ENCODE measurements at places on chromosomes 1 and 21.

DNA sequence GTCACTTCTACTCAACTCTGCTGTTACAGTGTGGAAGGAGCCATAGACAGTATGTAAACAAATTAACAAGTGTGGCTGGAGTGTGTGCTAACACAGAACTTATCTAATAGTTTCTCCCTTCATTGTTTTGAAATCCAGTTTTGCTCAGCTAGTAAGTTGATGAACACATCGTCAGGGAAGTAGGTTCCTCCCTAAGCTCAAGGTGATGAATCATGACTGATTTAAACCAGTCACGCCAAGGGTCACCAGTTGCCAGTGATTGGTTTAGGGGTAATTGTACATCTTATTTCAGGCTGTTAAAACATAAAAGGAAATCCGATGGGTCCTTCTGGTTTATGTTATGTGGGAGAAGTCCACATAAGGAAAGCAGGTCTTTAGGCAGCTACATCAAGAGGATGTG is 97.0 kb upstream of the CHODL start:
- DNase-seq = no peak

DNA sequence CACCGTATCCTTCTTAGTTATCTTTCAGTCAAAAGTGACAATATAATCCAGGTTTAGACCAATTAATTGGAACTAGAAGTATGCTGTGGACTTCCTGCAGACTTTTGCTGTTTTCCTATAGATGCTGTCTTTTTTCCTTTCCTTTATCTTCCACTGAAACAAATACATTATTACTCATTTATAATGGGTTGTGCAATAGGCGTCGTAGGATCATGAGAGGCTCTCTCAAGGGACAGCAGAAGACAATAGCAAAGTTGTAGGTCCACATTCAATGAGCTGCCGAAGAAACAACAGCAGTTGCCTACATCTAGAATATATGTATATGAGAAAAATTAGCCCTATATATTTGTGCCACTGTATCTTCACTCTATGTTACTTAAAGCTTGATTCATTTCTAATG is 371.6 kb downstream of the AMY1C start:
- no peak for DNase-seq

DNA sequence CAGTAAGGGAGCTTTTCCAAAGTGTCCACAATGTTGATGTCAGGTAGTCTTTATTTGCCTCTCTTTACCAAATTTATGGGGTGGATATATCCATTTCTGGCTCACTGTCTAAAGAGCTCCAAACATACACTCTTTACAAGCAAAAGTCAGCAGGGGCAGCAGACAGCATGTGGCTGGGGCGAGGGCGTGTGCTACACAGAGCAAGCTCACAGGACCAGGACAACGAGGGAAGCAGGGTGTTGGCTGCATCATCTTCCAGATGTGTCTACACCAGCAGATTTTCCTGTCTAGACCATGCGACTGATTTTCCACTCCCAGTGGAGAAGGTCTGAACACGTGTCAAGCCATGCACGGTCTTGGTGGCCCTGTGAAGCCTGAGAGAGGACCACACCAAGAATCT is 123.8 kb downstream of the TRABD2B start:
- no peak for DNase-seq

- no peak for DNase-seq
Observed at GRCh38 chr1:34851431-34852105, 8.0 kb downstream of the SMIM12 start.

DNA sequence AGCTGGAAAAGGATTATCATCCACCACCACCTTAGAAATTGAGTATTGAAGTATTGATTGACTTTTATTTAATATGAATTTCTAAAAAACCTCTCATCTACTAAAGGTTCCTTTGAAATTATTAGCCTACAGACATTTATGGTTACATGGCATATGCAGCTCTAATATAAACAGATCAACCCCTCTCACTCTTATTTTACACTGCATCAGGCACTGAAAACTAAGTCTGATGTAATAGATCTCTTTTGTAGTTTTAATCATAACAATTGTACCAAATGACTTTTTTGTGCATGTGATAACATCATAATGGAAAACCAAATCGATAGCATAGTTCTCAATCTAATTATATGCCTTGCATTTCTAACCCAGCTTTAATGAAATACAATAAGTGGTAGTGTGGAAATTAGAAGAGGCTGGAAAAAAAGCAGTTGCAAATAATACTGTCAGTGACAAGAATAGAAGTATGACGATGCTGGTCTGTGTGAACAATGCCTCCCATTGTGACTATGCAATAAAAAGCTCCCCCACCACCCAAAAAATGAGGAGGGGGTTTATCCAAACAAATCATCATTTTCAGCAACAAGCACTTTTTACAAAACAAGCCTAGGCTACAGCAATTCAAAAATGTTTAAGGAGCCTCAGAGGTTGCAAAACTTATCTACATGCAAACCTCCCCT is 426.5 kb upstream of the NFIA start:
- no peak for DNase-seq

DNA sequence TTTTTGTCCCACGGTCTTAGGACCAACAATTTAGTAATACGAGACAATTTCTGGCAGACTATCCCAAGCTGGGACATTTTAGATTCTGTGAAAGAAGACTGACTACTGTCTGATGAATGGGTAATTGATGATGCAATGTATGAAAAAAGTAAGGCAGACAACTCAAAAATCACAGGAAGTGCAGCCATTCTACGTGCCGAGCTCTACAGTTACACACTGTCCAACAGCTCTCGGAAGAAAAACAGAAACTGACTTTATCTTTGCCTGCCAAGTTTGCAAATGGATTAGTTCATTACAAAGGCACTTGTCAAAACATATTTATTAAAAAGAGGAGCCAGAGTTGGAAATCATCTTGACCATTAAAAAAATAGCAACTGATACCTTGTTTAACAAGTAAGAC is 31.3 kb downstream of the ZBTB8B start:
- no peak for DNase-seq

GRCh38 chr1:167412920-167413319 is 105.4 kb downstream of the CD247 start:
- no peak for DNase-seq

DNA sequence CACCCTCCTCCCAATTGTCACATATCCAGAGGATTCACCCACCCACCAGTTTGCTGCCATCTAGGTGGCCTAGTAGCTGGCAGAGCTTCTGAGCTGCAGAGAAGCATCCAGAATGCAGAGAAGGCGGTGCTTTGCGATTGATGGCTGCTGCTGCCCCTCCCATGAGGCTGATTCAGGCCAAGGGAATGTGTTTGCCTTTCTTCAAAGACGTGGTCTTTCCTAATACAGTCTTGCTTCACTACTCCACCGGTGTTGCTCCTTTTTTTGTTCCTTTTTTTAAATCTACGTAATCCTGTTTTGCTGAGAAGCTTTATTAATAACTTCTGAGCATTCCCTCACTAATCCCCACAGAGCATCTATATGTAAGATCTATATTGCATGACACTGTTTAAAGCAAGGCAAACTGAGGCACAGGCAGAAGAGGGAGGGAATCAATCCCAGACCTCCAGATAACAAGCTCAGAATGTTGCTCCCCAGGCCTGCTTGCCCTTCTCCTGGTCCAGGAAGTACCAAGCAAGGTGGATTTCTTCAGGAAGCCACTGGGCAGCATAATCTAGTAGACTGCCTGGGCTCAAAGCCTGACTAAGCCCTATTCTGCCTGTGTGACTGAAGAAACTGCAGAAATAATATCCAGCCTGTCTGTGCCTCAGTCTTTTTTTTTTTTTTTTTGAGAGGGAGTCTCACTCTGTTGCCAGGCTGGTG is 275.5 kb upstream of the FMN2 start:
- no peak for DNase-seq

- peak; percentile 54 for DNase-seq
Observed at GRCh38 chr1:44652445-44653106, 21.7 kb downstream of the TMEM53 start.

DNA sequence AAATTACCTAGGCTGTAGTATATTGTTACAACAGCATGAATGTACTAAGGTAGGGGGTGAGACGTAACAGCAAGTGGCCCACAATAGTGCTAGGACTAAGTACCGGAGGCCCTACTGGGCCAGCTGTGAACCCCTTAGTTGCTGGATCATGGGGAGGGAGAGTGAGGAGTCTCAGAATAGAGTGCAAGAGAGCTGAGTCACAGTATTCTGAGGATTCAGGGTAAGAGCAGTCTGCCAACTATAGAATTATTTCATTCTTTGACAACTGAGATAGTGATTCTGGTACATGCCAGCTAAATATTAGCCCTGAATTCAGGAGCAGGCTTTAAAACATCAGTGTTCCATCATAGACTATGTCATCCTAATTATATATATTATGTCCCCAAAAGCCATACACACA is 218.7 kb downstream of the TM2D1 start:
- no peak for DNase-seq

GRCh38 chr1:225882694-225883615 is 775 bp upstream of the TMEM63A start:
- DNase-seq = no peak

- DNase-seq = no peak
Observed at GRCh38 chr21:7947422-7947821, 2574.0 kb upstream of the TPTE start.

DNA sequence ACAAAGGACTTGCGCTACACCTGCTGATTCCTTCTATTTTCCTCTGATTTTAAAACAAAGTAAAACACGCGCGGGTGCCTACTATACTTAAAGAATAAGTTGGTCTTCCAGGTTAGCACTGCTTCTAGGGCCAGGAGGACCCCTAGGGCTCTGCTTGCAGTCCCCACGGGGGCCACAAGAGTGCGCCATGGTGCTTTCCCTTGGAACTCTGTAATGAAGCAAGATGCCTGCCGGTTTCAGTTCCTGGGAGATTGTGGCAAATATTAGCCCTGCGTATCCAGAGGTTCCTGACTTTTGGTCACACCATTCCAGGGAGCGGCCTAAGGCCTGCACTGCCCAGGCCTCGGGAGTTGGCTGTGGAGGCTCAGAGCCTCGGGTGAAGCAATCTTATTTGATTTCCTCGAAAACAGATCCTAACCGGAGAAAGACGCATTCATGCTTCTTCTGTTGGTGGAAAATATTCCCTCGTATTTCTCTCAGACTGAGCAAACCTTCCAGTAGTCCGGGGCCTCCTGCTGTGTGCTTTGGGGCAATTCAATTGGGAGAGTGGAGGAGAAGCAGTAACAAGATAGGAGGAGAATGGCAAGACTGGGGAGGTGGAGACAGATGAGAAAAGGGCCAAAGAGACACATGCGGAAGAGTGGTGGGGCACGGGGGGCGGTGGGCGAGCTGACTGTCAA is 25.3 kb downstream of the ADAM30 start:
- DNase-seq = peak; percentile 4

- no peak for DNase-seq
Observed at GRCh38 chr1:226820941-226821718, 49.3 kb upstream of the PSEN2 start.

DNA sequence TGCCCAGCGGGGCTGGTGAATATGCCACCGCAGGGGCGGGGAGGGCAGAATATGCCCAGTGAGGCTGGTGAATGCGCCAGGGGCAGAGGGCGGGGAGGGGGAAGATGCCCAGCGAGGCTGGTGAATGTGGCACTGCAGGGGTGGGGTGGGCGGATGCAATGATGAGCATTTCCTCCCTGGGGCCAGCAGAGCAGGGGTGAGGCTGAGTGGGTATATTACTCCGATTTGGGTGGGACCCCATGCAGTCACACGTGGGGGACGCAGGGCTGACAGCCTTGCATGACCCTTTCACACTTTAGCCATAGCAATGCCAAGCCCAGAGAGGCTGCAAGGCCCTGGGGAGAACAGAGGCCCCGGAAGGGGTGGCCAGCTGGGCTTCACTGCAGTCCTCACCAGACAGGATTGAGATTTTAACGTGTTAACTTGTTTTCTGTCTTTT is 9.3 kb upstream of the SLX9 start:
- DNase-seq = peak; percentile 39

DNA sequence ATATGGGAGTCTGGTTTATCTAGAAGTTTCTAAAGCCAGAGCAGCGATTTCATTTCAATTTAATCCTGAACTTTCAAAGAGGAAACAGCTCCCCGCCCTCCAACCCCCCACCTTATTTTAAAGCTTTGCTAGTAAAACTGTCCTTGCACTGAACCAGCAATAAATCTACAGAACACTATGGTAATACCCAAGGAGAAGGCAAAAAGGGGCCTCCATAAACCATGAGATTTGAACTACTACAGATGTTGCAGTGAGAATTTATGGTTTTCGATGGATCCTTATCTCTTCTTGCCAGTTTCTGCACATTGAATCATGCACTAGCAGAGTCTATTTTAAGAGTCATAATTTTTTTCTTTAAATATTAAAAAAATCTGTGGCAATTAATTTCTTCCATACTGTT is 64.8 kb upstream of the BEND5 start:
- DNase-seq = no peak

DNA sequence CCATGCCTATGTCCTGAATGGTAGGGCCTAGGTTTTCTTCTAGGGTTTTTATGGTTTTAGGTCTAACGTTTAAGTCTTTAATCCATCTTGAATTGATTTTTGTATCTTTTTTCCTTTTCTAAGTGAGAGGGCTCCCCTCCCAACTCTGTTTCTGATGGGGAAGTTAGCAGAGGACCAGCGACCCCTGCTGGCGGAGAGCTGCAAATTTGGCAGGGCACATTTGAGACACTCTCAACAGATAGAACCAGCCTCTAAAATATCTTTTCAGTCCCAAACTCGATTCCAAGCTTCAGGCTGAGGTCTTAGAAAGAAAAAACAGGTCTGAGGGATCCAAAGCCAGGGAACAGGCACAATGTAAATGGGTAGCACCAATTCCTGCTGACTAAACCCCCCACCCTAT is 32.5 kb downstream of the LRRC3 start:
- DNase-seq = no peak

DNA sequence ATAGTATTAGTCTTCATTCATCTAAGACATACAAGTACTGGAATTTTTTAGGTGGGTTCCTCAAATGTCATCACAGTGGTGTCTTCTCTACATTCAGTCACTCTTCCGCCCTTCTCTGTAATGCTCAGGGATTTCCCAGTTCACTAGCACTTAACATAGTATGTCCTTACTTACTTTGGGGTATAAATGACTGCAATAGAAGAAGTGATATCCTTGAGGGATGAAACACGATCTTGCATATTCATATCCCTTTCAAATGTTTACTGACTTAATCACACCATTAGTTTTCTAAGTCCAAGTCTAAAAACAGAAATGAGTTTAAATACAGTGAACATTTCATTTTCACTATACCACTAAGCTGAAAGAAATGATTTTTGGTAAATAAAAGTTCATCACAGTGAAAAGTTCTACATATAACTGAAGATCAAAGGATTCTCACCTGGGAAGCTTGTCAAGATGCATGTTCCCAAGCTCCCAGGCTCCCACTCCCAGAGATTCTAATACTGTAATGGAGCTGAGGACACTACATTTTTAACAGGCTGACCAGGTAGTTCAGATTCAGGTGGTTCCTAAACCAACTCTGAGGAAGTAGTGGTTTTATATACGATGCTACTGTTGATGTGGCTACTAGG is 29.7 kb downstream of the MRPL39 start:
- no peak for DNase-seq

DNA sequence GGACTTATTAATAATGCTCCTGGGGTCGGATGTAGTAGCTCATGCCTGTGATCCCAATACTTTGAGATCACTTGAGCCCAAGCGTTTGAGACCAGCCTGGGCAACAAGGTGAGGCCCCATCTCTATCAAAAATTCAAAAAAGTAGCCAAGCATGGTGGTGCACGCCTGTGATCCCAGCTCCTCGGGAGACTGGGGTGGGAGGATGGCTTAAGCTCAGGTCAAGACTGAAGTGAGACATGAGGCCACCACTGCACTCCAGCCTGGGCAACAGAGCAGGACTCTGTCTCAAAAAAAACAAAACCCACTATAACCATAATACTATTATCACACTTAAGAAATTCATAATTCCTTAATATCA is 1.6 kb upstream of the DEGS1 start:
- DNase-seq = no peak

GRCh38 chr1:3016641-3017439 is 4.4 kb upstream of the ACTRT2 start:
- DNase-seq = no peak

GRCh38 chr1:173914366-173914871 is 2.7 kb downstream of the SERPINC1 start:
- no peak for DNase-seq

All from activated T-helper 1 cell treated with Interleukin-2 at 50 U/mL for 16 hours (primary cell).